ENCODE measurements at places on chromosomes 5 and 9.

DNA sequence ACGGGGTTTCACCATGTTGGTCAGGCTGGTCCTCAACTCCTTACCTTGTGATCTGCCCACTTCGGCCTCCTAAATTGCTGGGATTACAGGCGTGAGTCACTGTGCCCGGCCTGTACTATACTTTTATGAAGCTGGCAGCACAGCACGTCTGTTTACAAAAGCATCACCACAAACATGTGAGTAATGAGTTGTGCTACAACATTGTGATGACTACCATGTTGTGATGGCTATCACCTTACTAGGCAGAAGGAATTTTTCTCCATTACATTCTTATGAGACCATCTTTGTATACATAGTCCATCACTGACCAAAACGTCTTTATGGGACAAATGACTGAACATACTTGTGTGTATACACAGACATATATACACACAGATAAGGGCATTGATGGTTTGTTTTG is 1019.0 kb downstream of the CDH18 start:
- no peak for DNase-seq

DNA sequence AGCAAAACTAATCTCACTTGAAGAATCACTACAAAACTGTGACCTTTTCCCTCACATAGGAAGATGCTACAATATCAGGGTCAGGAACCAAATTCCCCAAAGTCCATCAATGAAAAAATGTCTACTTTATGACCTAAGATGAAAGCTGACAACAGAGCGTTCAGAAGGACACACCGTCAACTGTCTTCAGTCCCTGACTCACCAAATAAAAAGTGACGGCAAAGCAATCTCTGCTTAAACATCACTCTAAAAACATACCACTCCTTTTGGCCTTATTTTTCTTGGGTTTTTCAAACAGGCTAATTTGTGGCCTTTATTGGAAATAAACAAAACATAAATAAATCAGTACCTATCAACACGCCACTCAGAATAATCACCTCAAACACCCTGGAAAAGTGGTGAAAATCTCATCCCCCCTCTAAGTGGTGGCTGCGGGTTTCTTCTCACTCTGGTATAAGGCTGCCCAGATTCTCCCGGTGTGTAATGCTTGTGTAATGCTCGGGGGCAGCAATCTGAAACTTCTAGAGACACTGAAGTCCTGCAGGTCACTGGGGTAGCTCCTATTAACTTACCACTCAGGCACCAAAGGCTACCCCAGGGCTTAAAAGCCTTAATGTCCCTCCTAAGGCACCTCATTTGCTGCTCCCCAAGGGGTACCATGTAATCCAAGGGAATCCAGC is 29.5 kb downstream of the SEMA4D start:
- DNase-seq: no peak

GRCh38 chr5:155343468-155343867 is 329.9 kb downstream of the KIF4B start:
- no peak for DNase-seq

DNA sequence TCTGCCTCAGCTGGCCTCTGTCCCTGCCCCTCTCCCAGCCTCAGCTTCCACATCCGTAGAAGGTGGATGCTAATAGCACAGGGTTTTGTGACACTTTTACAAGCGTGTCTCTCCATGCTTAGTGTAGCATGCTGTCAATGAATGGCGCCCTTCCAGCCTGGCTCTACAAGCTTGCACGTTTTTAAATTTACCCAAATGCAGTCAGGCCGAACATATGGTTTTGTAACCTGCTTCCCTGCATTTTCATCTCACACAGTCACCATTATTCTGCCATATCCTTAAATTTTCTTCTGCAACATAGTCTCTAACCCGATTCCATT is 28.8 kb downstream of the FAM163B start:
- DNase-seq: no peak

DNA sequence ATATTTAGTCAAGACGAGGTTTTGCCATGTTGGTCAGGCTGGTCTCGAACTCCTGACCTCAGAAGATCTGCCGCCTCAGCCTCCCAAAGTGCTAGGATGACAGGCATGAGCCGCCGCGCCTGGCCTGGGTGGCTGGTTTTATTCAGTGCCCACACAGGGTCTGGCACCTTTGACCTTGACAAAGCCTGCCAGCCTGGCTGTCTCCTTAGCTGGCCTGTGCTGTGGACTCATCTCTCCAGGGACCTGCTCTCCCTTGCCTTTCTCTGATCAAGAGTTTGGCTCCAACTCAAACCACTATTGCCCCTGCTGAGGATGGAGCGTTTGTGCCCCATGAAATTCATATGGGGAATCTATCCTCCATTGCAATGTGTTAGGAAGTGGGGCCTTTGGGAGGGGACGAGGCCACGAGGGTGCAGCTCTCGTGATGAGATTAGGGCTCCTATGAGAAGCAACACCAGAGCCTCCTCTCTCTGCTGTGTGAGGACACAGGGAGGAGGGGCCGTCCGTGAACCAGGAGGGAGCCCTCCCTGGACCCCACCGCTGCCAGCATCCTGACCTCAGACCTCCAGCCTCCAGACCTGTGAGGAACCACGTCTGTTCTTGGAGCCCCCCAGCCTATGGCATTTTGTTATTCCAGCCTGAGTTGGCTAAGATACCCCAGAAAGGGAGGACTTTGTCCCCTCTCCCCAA is 45.0 kb downstream of the MRPL36 start:
- DNase-seq: no peak

GRCh38 chr9:71706176-71706575 is 62.1 kb downstream of the CEMIP2 start:
- no peak for DNase-seq
